ENCODE measurements at places on chromosomes 3 and 15.

DNA sequence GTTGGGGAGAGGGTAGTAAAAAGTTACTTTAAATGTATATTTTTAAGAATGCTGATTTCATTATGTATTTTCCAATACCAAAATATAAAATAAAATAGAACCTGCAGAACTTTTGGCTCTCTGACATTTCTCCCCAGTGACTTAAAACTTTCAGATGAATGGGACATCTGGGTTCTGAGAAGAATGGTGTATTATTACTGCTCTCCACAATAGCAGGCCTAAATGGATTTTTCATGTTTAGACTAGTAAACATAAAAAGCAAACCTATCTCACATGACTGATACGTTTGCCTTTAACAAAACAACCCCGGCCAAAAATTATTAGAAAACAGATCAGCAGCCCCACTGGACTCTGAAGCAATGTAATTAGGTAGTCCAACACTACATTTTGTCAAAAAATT, 73.8 kb downstream of the FHIT start:
- DNase-seq = no peak

- no peak for DNase-seq
Measured at GRCh38 chr3:71241981-71242560, 341.5 kb downstream of the FOXP1 start.

- no peak for DNase-seq
Measured at GRCh38 chr15:91611561-91612323, 241.8 kb upstream of the SLCO3A1 start.

- no peak for DNase-seq
Measured at GRCh38 chr15:30939161-30939560, 35.4 kb downstream of the FAN1 start.

DNA sequence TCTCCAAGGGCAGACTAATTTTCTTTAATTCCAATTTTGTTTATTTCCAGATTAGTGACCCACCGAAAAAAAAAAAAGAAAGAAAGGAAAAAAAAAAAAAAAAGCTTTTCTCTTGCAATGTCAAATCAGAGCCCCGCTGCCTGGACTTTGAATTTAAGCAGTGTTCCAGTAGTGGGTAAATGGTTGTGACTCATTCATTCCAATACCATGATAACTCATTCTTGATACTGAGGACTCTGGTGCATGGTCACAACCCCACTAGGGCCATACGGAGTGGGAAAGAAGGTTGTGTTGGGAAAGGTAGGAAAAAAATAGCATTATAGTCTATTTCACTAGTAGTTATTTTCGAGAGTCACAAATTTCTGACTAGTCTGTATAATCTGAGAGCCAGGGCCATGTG, 59.1 kb upstream of the COL8A1 start:
- DNase-seq = peak; percentile 4

- peak; percentile 82 for DNase-seq
Measured at GRCh38 chr15:99305761-99306505, 54.7 kb downstream of the LRRC28 start.

- no peak for DNase-seq
Measured at GRCh38 chr3:117955196-117955595, 1079.5 kb downstream of the IGSF11 start.

Measured in HepG2 (cell line).